ENCODE measurements at places on chromosomes 5 and 9. TPM values are rescaled to one million over a fixed set of nuclear protein-coding genes. Genes with fewer than 3 reads are reported as not detected.

SLC26A2 gene
- 44.1 TPM for total RNA-seq

TAF11L5 gene
- not detected for total RNA-seq

FAF2 gene
- total RNA-seq: 97.2 TPM

PCDHGB5 gene
- total RNA-seq: 5.6 TPM

CCNO gene
- 10.6 TPM for total RNA-seq

SYK gene
- total RNA-seq: 6.7 TPM

RNF224 gene
- 0.16 TPM for total RNA-seq

ASS1 gene
- 299 TPM for total RNA-seq

BARHL1 gene
- total RNA-seq: not detected

ATOX1 gene
- total RNA-seq: 155 TPM

DNA sequence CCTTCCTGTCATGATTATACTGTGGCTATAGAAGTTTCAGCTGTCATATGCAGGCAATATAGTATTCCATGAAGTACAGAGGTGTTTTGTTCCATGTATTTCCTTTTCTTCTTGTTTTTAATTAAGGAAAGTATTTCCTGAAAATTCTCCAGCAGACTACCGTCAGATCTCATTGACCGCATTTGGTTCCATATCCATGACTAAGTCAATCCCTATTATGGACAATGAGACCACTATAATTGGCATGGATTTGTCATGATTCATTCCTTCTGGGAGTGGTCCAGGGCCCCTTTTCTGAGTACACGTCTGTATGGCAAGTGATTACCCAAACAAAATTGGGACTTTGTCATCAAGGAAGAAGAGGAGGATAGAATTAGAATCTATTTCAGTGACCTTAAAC is 283.2 kb upstream of the CLINT1 start:
- no peak for DNase-seq
- H3K27ac ChIP-seq: no peak overlapping the region

- H3K27me3 ChIP-seq: no peaks in the 10 kb centered on the region
- H3K4me3 ChIP-seq: no peak overlapping the region
- DNase-seq: peak; percentile 89
- H3K36me3 ChIP-seq: no peaks in the 10 kb centered on the region
Observed at GRCh38 chr5:149011084-149011483, 51.8 kb downstream of the SH3TC2 start.

DNA sequence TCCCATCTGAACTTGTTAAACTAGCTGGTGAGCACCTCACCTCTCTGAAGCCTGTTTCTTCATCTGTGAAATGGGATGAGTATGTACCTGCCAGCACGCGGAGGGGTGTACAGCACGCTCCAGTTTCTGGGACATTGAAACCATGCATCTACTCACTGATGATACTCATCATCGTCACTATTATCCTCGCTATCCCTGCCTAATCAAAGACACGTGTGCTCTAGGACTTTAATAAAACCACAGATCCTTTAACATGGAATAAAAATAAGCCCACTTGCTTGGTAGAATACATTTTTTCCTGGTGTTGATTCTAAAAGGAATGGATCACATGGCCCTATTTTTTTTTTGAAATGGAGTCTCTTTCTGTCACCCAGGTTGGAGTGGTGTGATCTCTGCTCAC is 37.3 kb upstream of the POMT1 start:
- H3K4me3 ChIP-seq: no peak overlapping the region
- H3K36me3 ChIP-seq: peaks cover 98% of the 10 kb centered on the region
- no peaks in the 10 kb centered on the region for H3K27me3 ChIP-seq
- H3K27ac ChIP-seq: no peak overlapping the region
- H3K4me1 ChIP-seq: peaks cover 6% of the 10 kb centered on the region
- no peak for DNase-seq

- H3K36me3 ChIP-seq: peaks cover 44% of the 10 kb centered on the region
- DNase-seq: peak; percentile 100
- peak overlapping the region; percentile 80 for H3K27ac ChIP-seq
- H3K4me3 ChIP-seq: peak overlapping the region; percentile 73
- H3K4me1 ChIP-seq: peaks cover 68% of the 10 kb centered on the region
Observed at GRCh38 chr5:172417983-172418630, 36.2 kb downstream of the SH3PXD2B start.

DNA sequence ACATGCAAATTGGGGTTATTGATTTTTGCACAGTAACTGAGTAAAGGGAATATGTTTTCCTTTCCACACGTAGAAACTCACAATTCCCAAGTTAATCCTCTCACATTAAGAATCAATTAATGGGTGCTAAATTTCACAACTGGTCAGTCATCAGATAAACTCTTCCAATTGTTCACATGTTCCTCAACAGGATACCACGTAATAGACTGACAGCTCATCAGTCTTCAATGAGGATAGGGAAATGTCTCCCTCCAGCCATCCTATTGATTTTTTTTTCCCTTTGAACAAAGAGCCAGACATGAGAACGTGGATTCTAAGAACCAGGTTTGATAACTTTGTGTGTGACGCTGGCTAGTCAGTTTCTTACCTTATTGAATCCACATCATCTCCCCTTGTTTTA is 768 bp upstream of the CER1 start:
- H3K4me3 ChIP-seq: no peak overlapping the region
- no peaks in the 10 kb centered on the region for H3K4me1 ChIP-seq
- H3K36me3 ChIP-seq: no peaks in the 10 kb centered on the region
- DNase-seq: no peak
- no peak overlapping the region for H3K27ac ChIP-seq

DNA sequence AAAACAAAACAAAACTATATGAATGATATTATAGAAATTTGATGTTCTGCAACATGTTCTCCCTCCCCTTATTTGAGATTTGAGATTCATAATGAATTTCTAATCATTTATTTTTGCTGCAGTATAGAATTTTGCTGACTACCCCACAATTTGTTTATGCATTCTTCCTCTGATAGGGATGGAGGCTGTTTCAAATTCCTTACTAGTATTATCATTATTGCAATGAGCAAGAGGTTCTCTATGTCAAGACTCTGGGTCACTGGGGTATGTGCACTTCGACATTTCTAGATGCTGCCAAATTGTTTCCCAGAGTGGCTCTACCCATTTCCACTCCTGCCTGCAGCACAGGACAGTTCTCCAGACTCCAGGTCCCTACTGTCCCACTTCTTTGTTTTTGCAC is 54.9 kb upstream of the DAB2IP start:
- no peak overlapping the region for H3K27ac ChIP-seq
- no peak overlapping the region for H3K4me3 ChIP-seq
- peaks cover 9% of the 10 kb centered on the region for H3K4me1 ChIP-seq
- H3K36me3 ChIP-seq: no peaks in the 10 kb centered on the region
- H3K27me3 ChIP-seq: peaks cover 17% of the 10 kb centered on the region
- no peak for DNase-seq

DNA sequence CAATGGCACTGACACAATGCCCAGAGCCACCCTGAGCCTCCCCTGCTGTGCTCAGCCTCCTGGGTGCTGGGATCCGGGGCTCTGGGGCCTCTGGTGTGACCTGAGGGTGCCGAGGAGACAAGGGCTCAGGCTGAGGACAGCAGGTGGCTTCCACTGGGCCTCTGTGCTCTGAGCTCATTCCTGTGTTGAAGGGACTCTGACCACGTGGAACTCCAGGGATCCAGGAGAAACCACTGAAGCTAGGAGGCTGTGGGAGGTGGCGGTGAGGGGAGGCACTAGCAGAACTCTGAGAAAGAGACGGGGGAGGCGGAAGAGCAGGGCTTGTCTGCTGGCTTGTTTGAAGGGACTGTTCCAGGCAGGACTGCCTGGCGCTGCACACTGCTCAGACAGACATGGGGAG is 318.7 kb upstream of the IRX1 start:
- H3K36me3 ChIP-seq: no peaks in the 10 kb centered on the region
- no peak overlapping the region for H3K27ac ChIP-seq
- no peak for DNase-seq
- peaks cover 10% of the 10 kb centered on the region for H3K27me3 ChIP-seq

DNA sequence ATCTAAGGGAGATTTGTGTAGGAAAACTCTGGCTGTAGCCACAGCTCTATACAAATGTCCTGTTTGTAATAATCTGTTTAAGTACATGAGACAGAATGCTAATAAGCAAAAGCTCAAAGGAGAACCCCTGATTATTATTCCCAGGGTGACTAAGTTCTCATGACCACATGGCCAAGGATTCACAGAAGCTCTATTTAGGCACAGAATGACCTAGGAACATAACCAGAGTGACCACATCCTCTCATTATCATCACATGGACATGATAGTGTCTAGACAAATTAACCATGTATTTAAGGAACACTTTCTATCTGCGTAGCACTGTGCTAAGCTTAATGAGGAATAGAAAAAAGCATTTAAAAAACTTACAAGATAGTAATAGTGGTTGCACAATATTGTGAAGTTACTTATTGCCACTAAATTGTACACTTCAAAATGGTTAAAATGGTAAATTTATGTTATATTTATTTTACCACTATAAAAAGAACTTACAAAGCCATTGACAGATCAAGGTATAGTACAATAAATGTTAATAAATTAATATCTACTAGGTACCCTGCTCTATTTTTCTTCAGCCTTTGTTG is 56.3 kb downstream of the STX17 start:
- H3K27ac ChIP-seq: no peak overlapping the region
- H3K27me3 ChIP-seq: no peaks in the 10 kb centered on the region
- no peak overlapping the region for H3K4me3 ChIP-seq
- H3K4me1 ChIP-seq: peaks cover 12% of the 10 kb centered on the region
- peaks cover 44% of the 10 kb centered on the region for H3K36me3 ChIP-seq

DNA sequence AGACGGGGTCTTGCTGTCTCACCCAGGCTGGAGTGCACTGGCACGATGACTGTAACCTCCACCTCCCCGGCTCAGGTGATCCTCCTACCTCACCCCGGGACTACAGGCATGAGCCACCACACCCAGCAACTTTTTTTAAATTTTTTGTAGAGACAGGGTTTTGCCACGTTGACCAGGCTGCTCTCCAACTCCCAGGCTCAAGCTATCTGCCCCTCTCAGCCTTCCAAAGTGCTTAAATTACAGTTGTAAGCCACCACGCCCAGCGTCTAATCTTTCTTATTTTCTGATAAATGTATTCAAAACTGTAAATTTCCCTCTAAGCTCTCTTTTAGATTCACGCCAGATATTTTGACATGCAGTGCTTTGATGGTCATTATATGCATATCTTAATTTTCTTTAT is 10.3 kb downstream of the FRRS1L start:
- H3K4me1 ChIP-seq: no peaks in the 10 kb centered on the region
- no peaks in the 10 kb centered on the region for H3K36me3 ChIP-seq
- no peak overlapping the region for H3K4me3 ChIP-seq
- H3K27me3 ChIP-seq: peaks cover 10% of the 10 kb centered on the region
- no peak overlapping the region for H3K27ac ChIP-seq

- no peak for DNase-seq
- no peak overlapping the region for H3K27ac ChIP-seq
- H3K4me3 ChIP-seq: no peak overlapping the region
- peaks cover 5% of the 10 kb centered on the region for H3K4me1 ChIP-seq
- H3K27me3 ChIP-seq: peaks cover 59% of the 10 kb centered on the region
- no peaks in the 10 kb centered on the region for H3K36me3 ChIP-seq
Observed at GRCh38 chr5:158861366-158861765, 238.3 kb downstream of the EBF1 start.

- no peaks in the 10 kb centered on the region for H3K36me3 ChIP-seq
- no peak for DNase-seq
- H3K27me3 ChIP-seq: peaks cover 50% of the 10 kb centered on the region
- H3K4me1 ChIP-seq: no peaks in the 10 kb centered on the region
- H3K4me3 ChIP-seq: no peak overlapping the region
Observed at GRCh38 chr5:137796279-137796678, 42.1 kb upstream of the HNRNPA0 start.

DNA sequence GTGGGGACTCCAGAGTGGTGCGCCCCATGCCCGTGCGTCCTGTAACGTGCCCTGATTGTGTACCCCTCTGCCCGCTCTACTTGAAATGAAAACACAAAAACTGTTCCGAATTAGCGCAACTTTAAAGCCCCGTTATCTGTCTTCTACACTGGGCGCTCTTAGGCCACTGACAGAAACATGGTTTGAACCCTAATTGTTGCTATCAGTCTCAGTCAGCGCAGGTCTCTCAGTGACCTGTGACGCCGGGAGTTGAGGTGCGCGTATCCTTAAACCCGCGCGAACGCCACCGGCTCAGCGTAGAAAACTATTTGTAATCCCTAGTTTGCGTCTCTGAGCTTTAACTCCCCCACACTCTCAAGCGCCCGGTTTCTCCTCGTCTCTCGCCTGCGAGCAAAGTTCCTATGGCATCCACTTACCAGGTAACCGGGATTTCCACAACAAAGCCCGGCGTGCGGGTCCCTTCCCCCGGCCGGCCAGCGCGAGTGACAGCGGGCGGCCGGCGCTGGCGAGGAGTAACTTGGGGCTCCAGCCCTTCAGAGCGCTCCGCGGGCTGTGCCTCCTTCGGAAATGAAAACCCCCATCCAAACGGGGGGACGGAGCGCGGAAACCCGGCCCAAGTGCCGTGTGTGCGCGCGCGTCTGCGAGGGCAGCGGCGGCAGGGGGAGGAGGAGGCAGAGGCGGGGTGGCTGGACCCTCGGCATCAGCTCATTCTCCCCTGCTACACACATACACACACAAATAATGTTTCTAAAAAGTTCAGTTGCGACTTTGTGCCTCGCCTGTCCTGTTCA is 668 bp downstream of the GLIS3 start:
- H3K27ac ChIP-seq: peak overlapping the region; percentile 97
- no peak for DNase-seq
- peaks cover 28% of the 10 kb centered on the region for H3K4me1 ChIP-seq
- H3K27me3 ChIP-seq: no peaks in the 10 kb centered on the region
- no peaks in the 10 kb centered on the region for H3K36me3 ChIP-seq

- no peaks in the 10 kb centered on the region for H3K27me3 ChIP-seq
- peaks cover 7% of the 10 kb centered on the region for H3K4me1 ChIP-seq
- no peaks in the 10 kb centered on the region for H3K36me3 ChIP-seq
- no peak overlapping the region for H3K4me3 ChIP-seq
- no peak overlapping the region for H3K27ac ChIP-seq
Observed at GRCh38 chr9:83270116-83270515, 207.2 kb upstream of the RASEF start.

- H3K4me3 ChIP-seq: peak overlapping the region; percentile 18
- peaks cover 68% of the 10 kb centered on the region for H3K36me3 ChIP-seq
- H3K27ac ChIP-seq: peak overlapping the region; percentile 23
- peak; percentile 85 for DNase-seq
Observed at GRCh38 chr9:125325826-125326225, 64.2 kb downstream of the GAPVD1 start.

- H3K4me1 ChIP-seq: no peaks in the 10 kb centered on the region
- H3K27ac ChIP-seq: no peak overlapping the region
- H3K4me3 ChIP-seq: no peak overlapping the region
- H3K36me3 ChIP-seq: no peaks in the 10 kb centered on the region
Observed at GRCh38 chr5:83433891-83434290, 37.7 kb upstream of the VCAN start.

- peaks cover 13% of the 10 kb centered on the region for H3K4me1 ChIP-seq
- H3K27me3 ChIP-seq: no peaks in the 10 kb centered on the region
- H3K27ac ChIP-seq: no peak overlapping the region
- H3K36me3 ChIP-seq: peaks cover 17% of the 10 kb centered on the region
- no peak for DNase-seq
Observed at GRCh38 chr9:120383999-120384924, 195.7 kb downstream of the CDK5RAP2 start.

DNA sequence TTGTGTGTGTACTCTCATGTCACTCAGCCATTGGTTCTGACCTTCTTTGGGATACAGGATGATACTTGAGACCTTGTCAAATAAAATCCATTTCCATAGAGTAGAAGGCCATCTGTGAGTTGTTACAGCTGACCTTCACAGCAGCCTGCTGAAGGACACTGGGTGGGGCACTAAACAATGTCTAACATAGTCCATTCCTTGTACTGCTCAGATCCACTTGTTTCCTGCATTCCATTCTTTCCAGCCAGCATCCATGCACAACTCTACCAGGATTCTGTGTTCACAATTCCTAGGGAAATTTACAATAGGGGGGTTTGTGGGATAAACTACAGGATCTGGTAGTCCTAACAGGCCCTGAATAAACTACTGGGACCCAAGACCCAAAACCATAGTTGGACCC is 286.4 kb downstream of the RASEF start:
- H3K36me3 ChIP-seq: no peaks in the 10 kb centered on the region
- H3K27ac ChIP-seq: no peak overlapping the region
- H3K27me3 ChIP-seq: no peaks in the 10 kb centered on the region
